ENCODE measurements at places on chromosomes 4 and X.

GRCh38 chrX:19889582-19890342 is 2.4 kb upstream of the SH3KBP1 start:
- DNase-seq, result peak; percentile 51

GRCh38 chr4:155322782-155323181 is 54.0 kb downstream of the MAP9 start:
- no peak for DNase-seq

DNA sequence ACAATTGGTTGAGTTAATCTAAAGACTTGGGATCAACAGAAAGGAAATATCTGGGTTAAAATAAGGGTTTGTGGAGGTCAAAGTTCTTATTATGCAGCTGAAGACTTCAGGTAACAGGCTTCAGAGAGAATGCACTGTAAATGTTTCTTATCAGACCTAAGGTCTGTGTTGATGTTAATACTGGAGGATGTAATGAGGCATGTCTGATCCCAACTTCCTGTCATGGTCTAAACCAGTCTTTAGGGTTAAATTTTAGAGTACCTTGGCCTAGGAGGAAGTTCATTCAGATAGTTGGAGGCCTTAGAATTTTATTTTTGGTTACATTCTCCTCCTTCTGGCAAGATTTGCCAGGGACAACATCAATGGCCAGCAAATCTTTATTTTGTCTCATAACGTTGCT is 72.1 kb upstream of the GC start:
- DNase-seq, result no peak

DNA sequence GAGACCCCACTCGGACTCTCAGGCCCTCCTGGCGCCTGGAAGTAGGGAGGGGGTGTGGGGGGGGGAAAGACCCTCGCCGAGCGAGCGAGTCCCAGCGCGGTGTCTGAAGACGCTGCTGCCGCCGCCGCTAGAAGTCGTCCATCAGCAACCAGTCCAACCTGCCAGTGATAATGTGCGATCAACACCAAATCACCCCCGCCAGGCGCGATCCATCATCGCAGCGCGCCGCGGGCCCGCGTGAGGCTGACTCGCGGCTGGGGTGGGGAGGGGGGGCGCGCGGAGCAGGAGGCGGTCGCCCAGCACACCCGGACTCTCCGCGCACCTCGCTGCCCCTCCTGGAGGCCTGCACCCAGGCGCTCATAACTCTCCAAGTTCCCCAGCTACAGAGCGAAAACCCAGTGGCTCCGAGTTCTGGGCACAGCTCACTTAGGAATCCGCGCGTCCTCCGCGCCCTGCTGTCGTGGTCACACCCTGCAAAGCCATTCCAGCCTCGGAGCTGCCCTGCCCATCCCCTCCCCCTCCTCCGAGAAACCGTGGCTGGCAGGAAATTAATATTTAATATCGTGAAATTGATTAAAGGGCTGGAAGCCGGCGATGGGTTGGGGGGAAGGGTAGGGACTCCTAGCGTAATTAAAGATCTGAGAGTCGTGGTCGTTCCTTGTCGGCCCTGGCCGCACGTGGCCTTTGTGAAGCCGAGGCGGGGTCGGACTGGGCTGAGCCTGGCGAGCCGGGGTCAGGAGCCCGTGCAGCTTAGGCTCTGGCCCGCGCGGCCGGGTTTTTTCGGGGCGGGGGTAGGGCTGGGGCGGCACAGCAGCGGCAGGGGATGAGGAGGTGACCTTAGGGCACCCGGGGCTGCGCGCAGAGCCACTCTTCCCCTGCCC is 58.1 kb upstream of the BCOR start:
- DNase-seq, result no peak

DNA sequence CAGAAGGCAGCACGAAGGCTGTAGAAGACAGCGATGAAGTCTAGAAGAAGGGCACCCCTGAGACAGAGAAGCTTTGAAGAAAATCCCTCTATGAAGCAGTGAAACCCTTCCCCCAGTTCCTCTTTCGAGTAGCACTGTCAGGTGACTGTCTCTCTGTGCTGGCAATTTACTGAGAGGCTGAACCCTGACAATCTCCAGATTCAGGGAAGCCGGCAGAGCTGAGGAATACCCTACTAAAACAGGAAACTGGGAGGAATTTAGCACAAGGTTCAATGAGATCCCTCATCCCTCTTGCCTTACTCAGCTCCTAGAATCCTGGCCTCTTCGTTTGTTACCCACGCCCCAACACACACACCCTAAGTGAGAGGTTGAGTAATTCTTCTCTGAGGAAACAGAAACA is 239.7 kb upstream of the NOCT start:
- DNase-seq, result no peak

DNA sequence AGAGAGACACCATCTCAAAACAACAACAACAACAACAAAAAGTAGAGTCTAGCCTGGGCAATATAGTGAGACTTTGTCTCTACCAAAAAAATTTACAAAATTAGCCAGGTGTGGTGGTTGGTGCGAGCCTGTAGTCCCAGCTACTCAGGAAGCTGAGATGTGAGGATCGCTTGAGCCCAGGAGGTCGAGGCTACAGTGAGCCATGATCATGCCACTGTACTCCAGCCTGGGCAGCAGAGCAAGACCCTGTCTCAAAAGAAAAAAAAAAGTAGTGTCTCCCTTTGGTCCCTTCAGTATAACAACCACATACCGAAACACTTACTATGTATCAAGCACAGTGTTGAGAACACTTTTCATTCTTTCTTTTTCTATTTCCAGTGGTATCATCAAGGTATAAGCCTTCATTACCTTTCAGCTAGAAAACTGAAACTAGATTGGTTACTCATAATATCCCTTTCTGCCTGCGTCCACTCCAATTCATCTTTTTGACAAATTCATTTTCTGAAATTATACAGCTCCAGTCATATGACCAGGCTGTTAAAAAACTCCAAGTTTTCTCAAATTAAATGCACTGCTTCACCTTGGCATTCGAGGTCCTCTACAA is 54.1 kb downstream of the RPS6KA3 start:
- no peak for DNase-seq
